ENCODE measurements at places on chromosomes 11 and 22.

- DNase-seq = no peak
These were observed 1122.3 kb downstream of the LRRC4C start for GRCh38 chr11:40337118-40337517.

- DNase-seq = no peak
These were observed 1.4 kb upstream of the INPP5J start for GRCh38 chr22:31121403-31121802.

- DNase-seq = peak; percentile 15
These were observed 1.7 kb upstream of the MYEOV start for GRCh38 chr11:69292221-69292648.

DNA sequence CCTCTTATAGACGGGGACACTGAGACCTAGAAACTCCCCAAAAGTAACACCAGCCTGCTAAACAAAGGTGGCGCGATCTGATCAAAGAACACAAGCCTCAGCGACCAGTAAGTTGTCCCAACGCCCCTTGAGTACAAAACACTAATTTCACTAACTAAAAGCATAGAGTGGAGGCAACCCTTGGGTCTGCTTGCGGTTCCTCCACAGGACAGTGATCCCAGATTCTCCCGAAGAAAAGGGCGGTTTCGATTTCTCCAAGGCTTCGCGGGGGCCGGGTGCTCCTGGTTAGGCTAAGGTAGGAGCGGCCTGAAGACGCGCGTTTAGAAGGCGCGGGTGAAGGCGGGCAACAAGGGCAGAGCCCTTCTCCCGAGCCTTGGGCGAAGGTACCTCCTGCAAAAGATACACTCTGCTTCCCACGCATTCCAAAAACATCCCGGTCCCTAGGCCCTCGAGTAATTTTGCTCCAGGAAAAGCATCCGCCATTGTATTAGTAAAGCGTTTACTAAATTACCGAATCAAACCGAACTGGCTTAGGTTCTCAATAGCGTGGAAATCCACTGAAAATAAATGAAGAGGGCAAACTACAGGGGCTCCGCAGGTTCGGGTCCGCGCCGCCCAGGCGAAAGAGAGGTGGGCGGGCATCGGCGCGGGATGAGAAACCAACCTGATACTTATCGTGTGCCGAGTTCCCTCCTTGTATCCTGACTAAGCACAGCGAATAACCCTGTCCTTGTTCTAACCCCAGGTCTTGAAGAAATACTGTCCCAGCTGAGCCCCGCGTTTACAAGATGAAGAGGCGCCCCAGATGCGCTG lies 2.0 kb downstream of the WT1 start:
- DNase-seq = no peak

All from T-helper 2 cell (primary cell).